ENCODE measurements at places on chromosomes 12 and 14. TPM values are rescaled to one million over a fixed set of nuclear protein-coding genes. Genes with fewer than 3 reads are reported as not detected.

MMP19 gene
- polyA plus RNA-seq: not detected

BHLHE41 gene
- polyA plus RNA-seq: 19.0 TPM

SCN8A gene
- polyA plus RNA-seq: 0.85 TPM

KRT2 gene
- polyA plus RNA-seq: not detected

Data from IgD-negative memory B cell (primary cell).